COLO829 (cell line): ENCODE measurements at places on chromosomes 3 and 15.

- DNase-seq: no peak
Measured at GRCh38 chr3:80023010-80023409, 255.2 kb upstream of the ROBO1 start.

DNA sequence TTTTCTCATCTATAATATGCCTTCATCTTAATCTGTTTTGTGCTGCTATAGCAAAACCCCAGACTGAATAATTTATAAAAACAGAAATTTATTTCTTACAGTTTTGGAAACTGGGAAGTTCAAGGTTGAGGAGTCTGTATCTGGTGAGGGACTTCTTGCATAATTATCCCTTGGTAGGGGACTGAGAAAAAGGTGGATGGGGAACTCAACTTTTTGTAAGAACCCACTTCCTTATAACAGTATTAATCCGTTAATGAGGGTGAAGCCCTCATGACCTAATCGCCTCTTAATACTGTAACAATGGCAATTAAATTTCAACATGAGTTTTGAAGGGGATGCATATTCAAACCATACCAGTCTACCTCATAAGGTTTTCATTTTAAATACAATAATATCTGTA is 17.4 kb upstream of the MYH15 start:
- no peak for DNase-seq

- DNase-seq: no peak
Measured at GRCh38 chr15:35696767-35697231, 150.8 kb upstream of the DPH6 start.

- no peak for DNase-seq
Measured at GRCh38 chr3:69231929-69232440, 109.6 kb upstream of the LMOD3 start.

GRCh38 chr15:26702381-26702780 is 70.5 kb downstream of the GABRB3 start:
- no peak for DNase-seq

GRCh38 chr3:35678643-35679161 is 39.4 kb downstream of the ARPP21 start:
- no peak for DNase-seq

- DNase-seq: no peak
Measured at GRCh38 chr3:133081016-133081415, 42.8 kb downstream of the TMEM108 start.

DNA sequence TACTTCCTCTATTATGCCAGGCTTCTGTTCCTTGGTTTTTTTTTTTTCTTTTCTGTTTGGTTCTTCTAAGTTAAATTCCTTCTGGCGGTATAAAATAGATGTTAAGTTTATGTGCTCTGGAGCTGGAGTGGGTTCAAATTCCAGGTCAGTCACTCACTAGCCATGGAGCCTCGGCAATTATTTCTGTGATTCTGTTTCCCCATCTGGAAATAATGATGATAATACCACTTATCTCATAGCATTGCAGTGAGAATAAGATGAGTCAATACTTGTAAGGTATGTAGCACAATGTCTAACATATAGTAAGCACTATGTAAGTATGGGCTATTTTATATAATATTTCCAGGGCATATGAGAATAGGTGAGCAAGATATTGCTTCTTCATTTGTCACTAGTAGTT is 33.2 kb upstream of the ZDHHC23 start:
- DNase-seq: no peak

GRCh38 chr15:93985925-93986324 is 245.4 kb upstream of the MCTP2 start:
- DNase-seq: no peak

- DNase-seq: no peak
Measured at GRCh38 chr3:53181024-53181371, 20.0 kb downstream of the PRKCD start.

DNA sequence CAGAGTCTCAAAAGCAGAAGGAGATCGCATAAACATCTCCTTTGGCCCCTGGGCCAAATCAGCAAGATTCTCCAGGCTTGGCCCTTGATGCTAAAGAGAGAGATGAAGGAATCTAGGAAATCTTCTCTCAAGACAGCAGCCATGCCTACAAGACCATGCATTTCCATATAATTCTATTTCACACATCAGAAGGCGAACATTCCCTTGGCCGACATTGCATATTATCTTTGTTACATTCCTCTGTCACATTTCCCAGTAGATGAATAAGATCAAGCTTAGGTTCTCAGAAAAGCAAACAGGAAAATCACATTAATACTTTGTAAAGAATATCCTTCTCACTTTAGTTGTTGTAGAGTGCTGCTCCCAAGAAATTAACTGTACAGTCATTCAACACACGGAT is 21.3 kb downstream of the GASK1A start:
- DNase-seq: no peak

DNA sequence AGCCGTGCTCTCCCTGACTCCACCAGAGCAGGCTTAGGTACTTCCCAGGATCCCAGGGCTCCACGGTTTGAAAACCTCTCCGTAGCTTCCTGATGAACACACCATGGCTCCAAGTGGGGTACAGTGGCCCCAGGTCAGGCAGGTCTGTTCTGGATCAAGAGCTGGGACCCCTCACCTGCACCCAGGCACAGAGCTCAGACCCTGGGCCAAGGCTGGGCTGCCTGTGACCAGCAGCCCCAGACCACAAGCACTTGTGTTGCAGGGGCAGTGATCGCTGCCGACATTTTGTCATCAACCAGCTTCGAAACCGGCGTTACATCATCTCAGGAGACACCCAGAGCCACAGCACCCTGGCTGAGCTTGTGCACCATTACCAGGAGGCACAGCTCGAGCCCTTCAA is 5.3 kb downstream of the SH2D7 start:
- DNase-seq: no peak

- no peak for DNase-seq
Measured at GRCh38 chr3:63933459-63933858, 21.3 kb upstream of the SCAANT1 start.

DNA sequence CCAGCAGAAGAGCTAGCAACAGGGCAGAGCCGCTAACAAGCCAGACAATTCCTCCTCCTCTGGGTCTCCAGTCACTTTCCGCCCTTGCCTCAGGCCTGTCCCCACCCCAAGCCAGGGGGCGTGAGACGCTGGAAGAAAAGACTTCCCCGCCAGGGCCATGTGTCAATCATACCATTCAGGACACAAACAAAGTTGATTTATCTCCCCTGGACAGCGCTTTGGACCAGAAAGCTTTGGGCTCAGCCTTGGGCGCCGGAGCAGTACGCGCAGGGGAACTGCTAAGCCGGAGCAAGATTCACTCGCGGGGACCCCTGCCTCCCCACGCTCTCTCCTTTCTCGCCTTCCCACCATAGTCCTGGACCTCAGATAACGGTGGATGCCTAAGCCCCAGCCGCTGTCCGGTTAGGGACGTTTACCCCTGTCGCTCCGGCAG is 479 bp downstream of the LRRC2 start:
- no peak for DNase-seq

GRCh38 chr15:74403588-74403919 is 30.2 kb downstream of the SEMA7A start:
- DNase-seq: no peak

DNA sequence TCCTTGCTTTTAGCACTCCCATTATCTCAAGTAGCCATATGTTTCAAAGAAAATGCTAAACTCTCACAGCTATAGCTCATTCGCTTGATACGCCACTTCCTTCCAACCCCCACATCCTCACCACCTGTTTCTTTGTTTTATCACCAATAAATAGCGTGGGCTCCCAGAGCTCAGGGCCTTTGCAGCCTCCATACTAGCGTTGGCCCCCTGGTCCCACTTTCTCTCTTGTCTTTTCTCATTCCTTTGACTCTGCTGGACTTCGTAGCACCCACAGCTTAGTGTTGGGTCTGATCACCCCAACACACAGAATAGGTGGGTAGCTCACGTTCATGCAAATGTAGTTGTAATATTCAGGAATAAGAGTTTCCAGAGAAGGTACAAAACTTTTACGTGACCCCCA is 4.1 kb upstream of the GPD1L start:
- no peak for DNase-seq

- DNase-seq: peak; percentile 35
Measured at GRCh38 chr3:165159760-165160421, 36.3 kb downstream of the SLITRK3 start.

- no peak for DNase-seq
Measured at GRCh38 chr3:159416856-159417255, 571.8 kb upstream of the IL12A start.

GRCh38 chr3:24343084-24343783 is 151.4 kb downstream of the THRB start:
- peak; percentile 62 for DNase-seq

DNA sequence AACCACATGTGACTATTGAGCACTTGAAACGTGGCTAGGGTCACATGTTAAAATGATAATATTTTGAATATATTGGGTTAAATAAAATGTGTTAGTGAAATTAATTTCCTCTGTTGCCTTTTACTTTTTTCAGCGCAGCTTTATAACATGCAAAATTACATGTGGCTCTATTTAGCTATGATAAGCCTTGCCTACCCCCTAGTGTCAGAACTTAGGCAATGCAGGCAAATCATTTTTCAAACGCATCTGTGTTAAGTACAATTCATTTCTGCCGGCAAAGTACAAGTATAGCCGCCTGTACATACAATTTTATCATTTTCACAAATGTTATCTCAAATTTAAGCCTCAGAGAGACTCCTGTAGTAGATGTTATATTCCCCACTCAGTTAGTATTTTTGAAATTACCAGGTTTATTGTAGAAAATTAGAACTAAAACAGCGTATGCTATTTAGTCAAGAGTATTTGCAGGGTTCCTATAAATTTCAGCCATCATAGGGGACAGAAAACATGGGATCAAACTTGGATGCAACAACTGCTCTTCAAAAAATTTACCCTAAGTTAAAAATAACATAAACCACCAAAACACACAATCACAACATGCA is 56.1 kb downstream of the TAFA4 start:
- peak; percentile 43 for DNase-seq

GRCh38 chr15:59406446-59406845 is 31.5 kb upstream of the FAM81A start:
- DNase-seq: no peak

DNA sequence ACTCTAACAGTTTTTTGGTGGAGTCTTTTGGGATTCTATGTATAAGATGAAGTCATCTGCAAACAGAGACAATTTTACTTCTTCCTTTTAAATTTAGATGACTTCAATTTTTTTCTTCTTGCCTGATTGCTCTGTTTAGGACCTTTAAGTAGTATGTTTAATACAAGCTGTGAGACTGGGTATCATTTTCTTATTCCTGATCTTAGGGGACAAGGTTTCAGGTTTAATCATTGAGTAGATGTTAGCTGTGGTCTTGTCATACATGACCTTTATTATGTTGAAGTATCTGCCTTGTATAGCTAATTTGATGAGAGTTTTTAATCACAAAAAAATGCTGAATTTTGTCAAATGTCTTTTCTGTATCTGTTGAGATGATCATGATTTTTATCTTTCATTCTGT is 20.6 kb downstream of the GRM2 start:
- no peak for DNase-seq

DNA sequence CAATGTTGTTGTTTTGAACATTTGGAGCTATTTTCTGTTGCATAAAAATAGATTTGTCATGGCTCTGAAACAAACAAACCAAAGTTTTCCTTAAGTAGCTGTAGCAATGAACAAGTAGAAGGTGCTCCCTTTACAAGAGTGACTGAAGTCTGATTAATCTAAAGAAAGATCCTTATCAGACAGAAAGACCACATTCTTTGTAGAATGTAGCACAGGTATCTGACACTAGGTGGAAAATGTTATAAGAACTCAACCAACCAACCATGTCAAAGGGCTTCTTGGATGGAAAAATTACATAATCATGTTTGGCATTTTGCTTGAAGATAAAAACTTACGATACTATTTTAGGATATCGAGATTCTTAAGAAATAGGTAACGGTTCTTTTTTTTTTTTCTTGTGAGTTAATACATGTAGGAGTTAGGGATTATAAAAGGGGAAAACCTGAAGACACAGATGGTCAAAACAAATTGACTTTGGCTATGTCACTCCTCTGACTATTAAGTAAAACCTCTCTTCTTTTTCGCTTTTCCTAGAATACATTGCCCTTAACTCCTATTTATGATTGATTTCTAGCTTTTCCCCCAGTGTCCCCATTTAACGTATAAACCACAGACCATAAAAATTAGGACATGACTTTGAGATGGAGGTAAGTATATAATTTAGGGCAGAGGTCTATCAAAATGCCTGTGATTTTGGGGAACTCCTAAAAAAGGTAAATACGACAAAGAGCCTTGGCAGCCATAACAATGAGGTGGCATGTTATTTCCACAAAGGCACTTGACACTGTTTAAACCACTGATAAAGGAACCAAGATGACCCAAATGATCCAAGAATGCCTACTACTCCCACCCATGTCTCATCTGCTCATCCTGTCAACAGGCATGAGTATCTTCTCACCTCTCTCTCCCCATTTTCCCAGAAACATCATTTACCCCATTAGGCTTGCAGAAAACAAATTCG is 72.0 kb downstream of the CCR4 start:
- DNase-seq: no peak

- peak; percentile 81 for DNase-seq
Measured at GRCh38 chr3:48446425-48447193, at the start of gene ATRIP. Gene ATRIP (plus strand): TSS chr3:48446737. CDS start chr3:48446846, 109 bp downstream.

DNA sequence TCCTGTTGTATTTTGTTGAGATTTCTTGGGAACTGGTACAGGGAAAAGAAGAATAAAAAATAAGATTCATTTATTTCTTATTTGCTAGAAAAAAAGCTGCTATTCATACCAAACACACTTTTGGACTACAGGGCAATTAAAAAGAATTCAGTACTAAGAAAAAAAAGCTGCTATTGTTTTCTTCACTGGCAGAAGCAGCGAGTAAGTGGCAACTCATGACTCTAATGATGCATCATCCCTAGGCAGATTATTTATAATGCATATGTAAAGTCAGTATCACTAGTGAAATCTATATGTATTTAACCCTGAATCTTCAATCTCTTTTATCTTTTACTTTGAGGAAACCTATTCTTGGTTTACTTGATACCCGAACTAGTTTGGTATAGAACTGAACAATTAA is 15.2 kb downstream of the PFN2 start:
- peak; percentile 78 for DNase-seq

DNA sequence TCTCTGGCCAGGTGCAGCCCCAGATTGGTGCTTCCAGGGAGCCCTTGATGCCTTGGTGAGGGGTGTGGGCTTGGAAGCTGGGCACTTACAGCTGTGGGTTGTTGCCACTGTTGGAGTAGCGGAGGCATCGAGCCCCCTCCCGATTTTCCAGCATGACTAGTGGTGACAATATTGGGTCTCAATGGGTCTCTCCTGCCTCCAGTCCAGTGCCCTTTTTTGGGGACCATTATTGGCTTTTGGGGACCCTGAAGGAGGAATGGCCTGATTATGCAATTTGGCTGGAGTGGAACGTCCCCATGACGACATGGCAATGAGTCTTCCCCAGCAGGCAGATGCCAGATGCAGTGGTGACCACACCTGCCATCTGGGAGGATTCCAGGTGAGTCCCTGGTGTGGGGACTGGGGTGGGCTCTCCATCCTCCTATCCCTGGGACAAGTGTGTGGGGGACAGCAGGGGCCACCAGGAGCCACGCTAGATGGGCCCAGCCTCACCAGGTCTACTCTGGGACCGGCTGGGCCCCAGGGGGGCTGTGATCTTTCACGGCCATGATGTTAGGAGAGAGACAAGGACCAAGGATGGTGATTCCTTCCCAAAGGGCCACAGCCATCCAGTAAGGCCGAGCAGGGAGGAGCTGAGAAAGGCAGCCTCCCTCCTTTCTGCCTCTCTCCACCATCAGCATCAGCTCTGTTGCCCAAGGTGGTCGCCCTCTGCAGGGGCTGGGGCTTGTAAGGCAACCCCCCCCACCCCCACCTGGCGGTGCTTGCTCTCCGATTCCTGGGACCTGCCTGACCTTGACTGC is 196.8 kb downstream of the GOLGA6L6 start:
- DNase-seq: no peak
